Common myeloid progenitor, CD34-positive (primary cell): ENCODE measurements at places on chromosomes 2 and 18.

DNA sequence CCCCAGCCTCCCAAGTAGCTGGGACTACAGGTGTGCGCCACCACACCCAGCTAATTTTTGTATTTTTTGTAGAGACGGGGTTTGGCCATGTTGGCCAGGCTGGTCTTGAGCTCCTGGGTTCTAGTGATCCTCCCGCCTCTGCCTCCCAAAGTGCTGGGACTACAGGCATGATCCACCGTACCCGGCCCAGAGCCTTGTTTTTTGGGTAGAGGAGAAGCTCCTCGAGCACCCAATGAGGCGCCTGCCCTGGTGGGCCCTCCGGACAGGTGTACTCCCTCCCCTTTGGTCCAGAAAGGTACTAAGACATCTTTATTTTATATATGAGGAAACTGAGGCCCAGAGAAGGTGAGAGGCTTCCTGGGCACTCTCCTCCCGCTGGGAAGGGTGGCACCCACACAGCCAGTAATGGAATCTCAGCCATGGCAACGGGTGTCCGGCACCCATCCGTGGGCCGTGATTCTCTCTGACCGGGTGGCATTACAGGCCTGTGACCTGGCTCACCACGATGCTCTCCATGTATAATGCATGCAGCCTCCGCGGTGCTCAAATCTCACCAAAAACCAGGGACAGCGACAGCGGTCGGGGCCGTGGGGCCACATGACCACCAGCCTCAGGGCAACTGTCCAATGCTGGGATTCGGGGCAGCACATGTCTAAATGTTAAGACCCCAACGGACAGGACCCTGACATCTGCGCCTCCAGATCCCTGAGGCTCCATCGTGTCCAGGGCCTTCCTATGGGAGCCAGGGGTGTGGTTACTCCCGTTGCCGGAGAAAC lies 16.8 kb upstream of the KLHL30 start:
- no peak overlapping the region for H3K27ac ChIP-seq
- DNase-seq, result no peak
- H3K4me1 ChIP-seq, result no peaks in the 10 kb centered on the region
- no peak overlapping the region for H3K4me3 ChIP-seq
- H3K36me3 ChIP-seq, result no peaks in the 10 kb centered on the region
- H3K27me3 ChIP-seq, result no peaks in the 10 kb centered on the region

- DNase-seq, result no peak
- H3K27me3 ChIP-seq, result no peaks in the 10 kb centered on the region
- H3K4me1 ChIP-seq, result peaks cover 38% of the 10 kb centered on the region
- H3K4me3 ChIP-seq, result no peak overlapping the region
- no peaks in the 10 kb centered on the region for H3K36me3 ChIP-seq
Measured at GRCh38 chr2:8230466-8230865, 451.4 kb upstream of the ID2 start.

DNA sequence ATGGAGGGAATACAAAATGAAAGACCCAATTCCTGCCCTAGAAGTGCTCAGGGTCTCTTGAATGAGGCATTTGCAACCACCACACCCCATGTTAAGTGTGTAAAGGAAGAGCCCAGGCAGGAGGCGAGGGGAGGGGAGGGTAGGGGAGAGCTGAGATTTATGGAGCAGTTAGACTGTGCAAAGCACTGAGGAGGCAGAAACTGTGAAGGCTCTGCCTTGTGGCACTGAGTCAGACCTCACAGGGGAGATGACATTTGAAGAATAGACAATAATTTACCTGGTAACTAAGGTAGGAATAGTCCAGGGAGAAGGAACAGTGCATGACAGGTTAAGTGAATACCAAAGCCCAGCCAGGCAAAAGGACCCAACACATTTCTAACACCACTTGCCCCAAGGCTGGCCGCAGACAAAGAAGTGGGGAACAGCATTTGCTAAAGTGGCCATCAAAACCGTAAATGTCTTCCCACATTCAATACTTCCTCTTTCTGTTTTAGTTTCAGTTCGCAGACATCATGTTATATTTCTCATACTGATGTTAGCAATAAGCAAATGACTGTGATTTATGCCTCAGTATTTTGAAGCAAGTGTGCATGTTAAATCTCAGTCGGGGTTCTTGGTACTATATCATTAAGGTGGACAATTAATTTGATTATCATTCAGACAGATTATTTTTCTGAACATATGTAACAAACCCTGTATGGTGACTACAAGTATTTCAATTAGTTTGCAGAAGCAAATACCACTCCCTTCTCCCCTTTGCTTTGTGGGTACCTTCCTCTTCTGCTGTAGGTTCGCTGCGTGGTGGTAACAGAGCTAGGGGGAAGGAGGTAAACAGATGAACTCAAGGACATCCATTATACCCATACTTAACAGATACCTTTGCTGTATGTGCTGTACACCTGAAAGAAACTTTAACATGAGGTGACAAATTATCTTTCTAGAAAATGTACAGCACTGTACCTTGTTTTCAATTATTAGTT lies 27.5 kb downstream of the CDH20 start:
- peak; percentile 64 for DNase-seq
- no peak overlapping the region for H3K27ac ChIP-seq
- no peak overlapping the region for H3K4me3 ChIP-seq
- no peaks in the 10 kb centered on the region for H3K4me1 ChIP-seq
- no peaks in the 10 kb centered on the region for H3K27me3 ChIP-seq

DNA sequence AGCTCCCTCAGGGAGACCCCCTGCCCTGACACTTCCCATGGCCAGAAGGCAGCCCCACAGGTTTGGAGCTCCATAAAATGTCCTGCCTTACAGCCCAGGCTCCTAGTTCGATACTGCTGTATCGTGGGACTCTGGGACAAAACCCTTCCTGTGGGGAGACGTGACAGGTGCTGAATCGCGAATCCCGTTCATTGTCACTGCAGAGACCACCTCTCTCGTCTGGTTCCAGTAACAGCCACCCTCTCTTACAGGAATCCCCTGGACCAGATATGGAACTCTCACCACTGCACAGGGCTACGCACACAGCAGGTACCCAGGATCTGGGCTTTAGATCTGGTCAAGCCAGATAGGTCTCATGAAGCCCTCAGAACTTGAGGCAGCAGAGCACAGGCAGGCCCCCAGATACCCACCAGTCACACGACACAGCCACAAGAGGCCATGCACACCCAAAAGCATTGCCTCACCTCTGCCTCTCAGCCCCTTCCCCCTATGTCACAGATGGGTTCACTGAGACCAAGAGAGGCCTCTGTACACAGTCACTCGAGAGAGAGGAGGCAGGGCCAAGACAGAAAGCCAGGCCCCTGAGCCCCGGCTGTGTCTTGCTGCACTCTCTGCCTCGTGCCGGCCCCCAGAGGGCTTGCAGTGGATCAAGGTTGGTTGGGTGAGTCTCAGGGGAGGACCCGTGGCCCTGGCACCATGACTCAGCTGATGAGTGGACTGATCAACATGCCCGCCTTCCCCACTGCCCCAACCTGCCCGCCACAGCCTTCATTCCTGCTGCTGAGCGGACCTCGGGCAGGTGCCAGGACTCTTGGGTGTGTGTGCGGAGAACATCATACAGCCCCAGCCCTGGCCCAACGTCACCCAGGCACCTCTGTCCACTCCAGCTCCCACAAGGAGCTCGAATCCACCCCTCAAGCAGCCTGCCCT lies 7.6 kb downstream of the SDC1 start:
- H3K4me3 ChIP-seq, result no peak overlapping the region
- no peaks in the 10 kb centered on the region for H3K27me3 ChIP-seq
- peaks cover 7% of the 10 kb centered on the region for H3K4me1 ChIP-seq
- DNase-seq, result no peak
- H3K36me3 ChIP-seq, result no peaks in the 10 kb centered on the region
- no peak overlapping the region for H3K27ac ChIP-seq
